ENCODE measurements at places on chromosomes 11 and 22. TPM values are rescaled to one million over a fixed set of nuclear protein-coding genes. Genes with fewer than 3 reads are reported as not detected.
A peak's percentile ranks its signal among the peaks of the same experiment; 100 is the strongest.

GRCh38 chr11:12143461-12144258 lies 33.3 kb downstream of the MICAL2 start:
- DNase-seq, result no peak

Gene ANKK1
- not detected for total RNA-seq

DNA sequence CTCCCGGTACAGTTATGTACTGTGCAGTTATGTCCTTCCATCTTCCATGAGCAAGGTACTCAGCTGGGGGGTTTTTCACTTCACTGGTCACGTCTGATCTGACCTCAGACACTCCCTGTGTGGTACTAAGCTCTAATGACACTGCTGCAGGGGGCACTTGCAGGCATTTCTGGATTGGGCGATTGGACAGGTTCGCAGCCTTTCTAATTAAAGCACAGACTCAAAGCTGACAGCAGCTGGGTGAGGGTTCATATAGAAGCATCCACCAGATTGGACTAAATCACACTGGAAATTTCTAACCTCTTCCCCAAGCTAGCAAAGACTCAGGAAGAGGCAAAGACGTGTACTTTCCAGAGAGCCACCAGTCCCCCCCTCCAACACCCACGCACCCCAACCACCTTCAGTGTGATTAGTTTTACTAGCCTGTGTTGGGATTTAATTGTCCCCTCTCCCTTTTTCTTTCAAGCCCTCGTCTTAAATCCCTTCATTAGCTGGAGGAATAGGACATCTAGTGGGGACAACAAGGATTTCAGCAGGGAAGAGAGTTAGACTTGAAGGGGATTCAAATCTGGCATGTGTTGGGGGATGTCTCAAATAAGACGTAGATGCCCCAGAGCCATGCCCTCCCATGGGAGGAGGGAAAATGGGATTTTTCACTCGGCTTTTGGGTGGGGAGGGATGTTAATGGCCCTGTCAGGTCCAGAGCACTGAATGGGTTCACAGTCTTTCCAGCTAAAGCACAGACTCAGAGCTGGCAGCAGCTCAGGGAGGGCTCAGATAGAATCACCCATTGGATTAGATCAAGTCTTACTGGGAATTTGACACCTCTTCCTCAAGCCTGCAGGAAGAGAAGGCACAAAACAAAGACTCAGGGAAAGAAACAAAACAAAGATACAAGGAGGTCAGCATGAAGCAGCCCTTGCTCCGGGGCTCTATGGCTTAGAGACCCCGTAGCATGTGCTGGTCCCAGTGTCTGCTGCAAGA lies 10.9 kb downstream of the INS start:
- DNase-seq, result no peak

DNA sequence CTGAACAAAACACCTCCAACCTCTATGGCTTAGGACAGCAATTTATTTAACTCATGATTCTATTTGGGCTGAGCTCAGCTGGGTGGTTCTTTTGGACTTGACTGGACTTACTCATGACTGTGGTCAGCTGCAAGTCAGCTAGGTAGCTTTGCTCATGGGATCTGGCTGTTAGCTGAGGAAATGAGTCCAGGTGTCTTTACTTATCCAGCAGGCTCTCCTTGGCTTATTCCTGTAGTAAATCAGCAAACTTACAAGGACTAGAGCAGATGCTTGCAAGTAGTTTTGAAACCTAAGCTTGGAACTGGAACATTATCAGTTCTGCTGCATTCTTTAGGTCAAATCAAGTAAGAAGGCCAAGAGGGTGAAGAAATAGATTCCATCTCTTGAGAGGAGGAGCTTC lies 8.0 kb upstream of the HIKESHI start:
- DNase-seq, result no peak

GRCh38 chr22:37953062-37953436 lies 352 bp downstream of the C22orf23 start:
- peak; percentile 37 for DNase-seq

- peak; percentile 15 for DNase-seq
Observed at GRCh38 chr11:31636983-31637382, 127.4 kb downstream of the ELP4 start.

- no peak for DNase-seq
Observed at GRCh38 chr22:23077627-23078461, 7.5 kb downstream of the GNAZ start.

DNA sequence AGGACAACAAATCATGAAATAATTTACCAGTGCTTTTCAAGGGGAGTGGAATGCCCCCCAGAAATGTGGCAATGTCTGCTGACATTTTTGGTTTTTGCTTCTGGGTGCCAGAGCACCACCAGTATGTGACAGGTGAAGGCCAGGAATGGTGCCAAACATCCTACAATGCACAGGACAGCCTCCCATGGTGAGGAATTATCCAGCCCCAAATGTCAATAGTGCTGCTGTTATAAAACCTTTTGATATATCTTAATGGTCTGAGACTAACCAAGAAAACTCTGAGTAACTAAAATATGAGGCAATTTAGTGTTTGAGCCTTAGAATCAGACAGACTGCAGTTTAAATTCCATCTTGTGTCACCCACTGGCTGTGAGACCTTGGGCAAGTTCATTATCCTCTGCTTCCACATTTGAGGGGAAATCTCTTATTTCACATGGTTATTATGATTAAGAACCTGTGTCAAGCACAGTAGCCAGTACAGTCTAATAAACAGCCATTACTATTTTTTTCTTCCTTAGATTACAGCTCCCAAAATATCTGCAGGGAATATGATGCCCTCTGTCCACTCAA lies 69.5 kb downstream of the AMBRA1 start:
- no peak for DNase-seq

DNA sequence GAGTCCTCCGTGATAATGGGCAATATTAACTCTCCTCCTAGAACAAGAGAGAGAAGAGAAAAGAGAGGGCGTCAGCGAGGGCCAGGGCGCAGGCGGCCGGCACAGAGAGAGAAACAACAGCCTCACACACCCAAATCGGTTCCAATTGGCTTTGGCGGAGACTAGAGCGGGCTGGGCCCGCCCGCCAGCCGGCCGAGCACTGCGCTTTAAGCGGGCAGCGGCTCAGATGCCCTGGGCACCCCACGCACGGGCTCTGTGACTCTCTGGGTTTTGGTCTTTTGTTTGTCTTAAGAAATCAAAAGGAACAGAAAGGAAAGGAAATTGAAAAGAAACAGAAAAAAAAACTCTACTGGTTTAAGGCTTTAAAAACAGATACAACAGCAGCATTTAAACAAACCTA lies 17.0 kb downstream of the SLC22A12 start:
- no peak for DNase-seq

Gene NXPE1
- total RNA-seq, result not detected

All from PC-9 (cell line).